Kidney epithelial cell (primary cell): ENCODE measurements at places on chromosomes 1 and 21.

- no peak for DNase-seq
These were observed 646.0 kb upstream of the TMPRSS15 start for GRCh38 chr21:19049567-19049966.

GRCh38 chr1:152906023-152906565 lies 2.3 kb upstream of the IVL start:
- peak; percentile 64 for DNase-seq

GRCh38 chr1:224116131-224116530 lies 2.2 kb downstream of the FBXO28 start:
- DNase-seq = peak; percentile 42

GRCh38 chr1:221574529-221574928 lies 167.4 kb downstream of the DUSP10 start:
- no peak for DNase-seq

- DNase-seq = no peak
These were observed 2.6 kb downstream of the HECTD3 start for GRCh38 chr1:45008516-45008915.

- no peak for DNase-seq
These were observed 6.7 kb downstream of the ZBTB7B start for GRCh38 chr1:155009221-155009711.

- no peak for DNase-seq
These were observed 2.4 kb upstream of the TMEM125 start for GRCh38 chr1:43267291-43267805.

- peak; percentile 65 for DNase-seq
These were observed 22.5 kb downstream of the CHD5 start for GRCh38 chr1:6157528-6158174.

DNA sequence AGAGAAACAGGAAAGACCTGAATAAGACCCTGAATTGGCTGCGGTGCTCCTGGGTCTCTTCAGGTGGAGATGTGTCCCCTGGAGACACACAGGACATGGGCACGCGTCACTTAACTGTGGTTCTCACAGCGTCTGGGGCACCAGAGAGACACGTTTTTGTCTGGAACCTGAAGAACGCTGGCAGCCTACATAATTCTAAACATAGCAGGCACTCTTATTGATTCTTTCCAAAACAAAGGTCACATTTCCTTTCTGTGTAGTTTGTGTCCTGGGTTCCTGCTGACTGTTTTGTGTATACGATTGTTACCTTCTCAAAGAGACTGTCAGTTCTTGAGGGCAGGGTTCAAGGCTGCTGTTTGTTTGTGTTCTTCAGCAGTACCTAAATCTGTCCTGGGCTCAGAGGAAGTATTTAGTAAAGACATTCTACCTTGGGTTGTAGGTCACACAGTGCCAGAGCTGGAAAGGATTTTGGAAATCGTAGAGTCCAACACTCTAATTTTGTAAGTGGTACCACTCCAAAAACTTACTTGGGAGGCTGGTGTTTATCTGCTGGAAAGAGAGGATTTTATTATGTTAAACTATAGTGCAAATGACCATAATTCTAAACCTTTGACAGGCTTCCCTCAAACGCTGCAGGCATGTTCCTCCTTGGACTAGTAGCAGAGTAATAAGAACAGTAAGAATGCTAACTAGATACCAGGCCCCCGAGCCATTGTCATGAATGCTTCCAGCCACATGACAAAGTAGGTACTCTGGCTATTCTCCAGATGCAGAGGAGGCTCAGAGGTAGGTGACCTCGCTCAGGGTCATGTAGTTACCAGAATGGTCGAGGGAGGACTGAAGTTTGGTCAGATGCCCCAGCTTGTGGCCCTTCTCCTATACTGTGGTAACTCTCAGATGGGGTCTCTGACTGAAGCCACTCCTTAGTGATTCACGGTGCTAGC lies 164.3 kb downstream of the DHRS3 start:
- DNase-seq = no peak

GRCh38 chr1:179143322-179143721 lies 61.5 kb downstream of the TOR3A start:
- DNase-seq = peak; percentile 86

GRCh38 chr1:199121047-199121446 lies 482.2 kb downstream of the PTPRC start:
- no peak for DNase-seq

DNA sequence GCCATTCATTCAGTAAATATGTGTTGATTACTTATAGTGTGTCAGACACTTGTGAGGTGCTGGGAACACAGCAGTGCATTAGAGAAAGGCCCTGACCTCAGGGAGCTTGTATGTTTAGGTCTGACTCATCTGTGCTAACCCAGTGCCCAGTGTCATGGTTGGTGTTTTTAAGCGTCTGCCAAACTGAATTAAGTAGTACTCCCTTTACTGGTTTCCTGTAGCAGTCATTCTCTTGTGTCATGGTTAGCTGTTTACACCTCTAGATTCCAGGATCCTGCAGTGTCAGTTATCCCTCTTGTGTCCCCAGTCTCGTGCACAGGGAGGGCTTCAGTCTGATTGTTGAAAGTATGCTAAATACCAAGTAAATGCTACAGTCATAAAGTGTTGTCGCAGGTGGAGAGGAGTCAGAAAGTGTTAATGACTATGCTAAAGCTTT lies 14.2 kb downstream of the UCK2 start:
- DNase-seq = no peak

GRCh38 chr21:46517361-46517760 lies 58.7 kb downstream of the DIP2A start:
- DNase-seq = no peak

- DNase-seq = peak; percentile 82
These were observed 14.9 kb downstream of the CDA start for GRCh38 chr1:20603504-20604464.

DNA sequence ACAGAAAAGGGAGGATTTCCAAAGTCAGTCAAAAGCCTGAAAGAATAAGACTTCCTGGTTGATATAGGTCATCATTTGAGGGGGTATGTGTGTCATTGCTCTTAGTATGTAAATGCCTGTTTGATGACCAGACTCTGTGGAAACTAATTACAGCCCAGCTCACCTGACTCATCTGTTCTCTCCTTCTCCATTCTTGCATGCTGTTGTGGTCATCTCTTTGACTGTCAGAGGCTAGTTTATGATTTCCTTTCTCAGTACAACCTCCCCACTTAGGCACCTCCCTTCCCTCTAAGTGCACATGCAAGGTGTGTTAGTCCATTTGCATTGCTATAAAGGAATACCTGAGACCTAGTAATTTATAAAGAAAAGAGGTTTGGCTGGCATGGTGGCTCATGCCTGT lies 2.4 kb upstream of the C1orf116 start:
- peak; percentile 95 for DNase-seq

DNA sequence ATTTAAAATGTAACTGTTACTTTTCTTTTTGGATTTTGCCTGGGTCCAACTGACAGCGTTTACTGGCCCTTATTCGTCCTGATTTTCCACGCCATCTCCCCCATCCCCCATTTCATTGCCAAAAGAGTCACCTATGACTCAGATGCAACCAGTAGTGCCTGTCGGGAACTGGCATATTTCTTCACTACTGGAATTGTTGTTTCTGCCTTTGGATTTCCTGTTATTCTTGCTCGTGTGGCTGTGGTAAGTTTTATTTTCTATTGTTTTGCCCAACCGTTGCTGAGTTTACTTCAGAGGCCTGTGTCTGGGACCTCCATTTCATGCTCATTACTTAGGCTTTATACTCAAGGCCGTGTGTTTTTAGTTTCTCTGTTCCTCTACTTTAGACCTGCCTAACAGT lies 9.3 kb downstream of the LEPR start:
- peak; percentile 87 for DNase-seq

DNA sequence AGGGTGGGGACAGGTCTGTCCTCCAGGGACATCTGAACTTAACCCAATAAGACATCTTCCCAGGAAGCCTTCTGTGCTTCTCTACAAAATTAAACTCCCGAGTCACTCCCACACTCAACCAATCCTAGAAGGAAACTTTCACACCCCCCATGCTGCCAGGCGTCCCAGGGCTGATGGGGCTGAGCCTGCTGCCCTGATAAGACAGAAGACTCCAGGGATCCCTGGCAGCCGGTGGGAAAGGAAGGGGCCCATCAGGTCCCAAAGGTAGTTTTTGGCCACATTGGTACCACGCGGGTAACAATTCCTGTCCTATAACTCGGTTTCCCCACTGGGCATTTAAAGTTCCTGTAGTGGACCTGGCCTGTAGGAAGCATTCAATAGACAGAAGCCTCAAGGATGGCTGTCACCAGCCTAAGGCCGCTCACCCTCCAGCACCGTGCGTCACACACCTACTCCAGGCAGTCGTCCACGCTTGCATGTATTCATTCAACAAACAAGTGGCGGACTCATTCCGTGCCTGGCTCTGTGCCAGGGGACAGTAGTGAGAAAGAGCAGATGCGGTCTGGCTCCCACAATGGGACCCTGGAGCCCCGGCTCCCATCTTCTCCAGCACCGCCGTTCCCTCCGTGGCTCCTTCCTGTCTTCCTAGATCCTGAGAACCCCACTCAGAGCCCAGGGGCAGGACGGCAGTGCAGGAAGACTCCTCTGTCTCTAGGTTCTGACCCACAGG lies 465.2 kb downstream of the NPHP4 start:
- no peak for DNase-seq

DNA sequence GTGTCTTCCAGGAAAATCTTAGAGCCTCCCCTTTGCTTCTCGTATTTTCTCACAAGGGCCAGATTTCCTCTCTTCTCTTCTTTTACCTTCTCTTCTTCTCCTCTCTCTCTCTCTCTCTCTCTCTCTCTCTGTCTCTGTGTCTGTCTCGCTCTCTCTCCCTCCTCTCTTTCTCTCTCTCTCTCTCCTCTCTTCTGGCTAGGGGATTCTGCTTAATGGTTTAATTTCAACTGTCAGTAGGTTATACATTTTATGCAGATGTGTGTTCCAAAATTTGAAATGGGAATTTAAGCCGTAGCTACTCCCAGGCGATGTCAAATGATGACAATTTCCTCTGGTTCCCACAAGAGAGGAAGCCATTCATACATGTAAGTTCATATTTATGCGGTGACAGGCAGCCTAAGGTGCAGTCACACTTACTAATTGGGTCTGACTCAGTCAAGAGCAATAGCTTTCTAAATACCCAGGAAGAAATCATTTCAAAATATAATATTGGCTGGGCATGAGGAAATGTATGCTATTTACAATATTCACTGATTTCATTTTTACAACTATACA lies 1.4 kb downstream of the DSCAM start:
- no peak for DNase-seq

GRCh38 chr1:33768106-33768505 lies 95.8 kb upstream of the HMGB4 start:
- no peak for DNase-seq

- DNase-seq = peak; percentile 91
These were observed 99.2 kb downstream of the CTH start for GRCh38 chr1:70509996-70510876.

GRCh38 chr21:41965461-41966013 lies 11.7 kb upstream of the C2CD2 start:
- no peak for DNase-seq

GRCh38 chr1:160651433-160652064 lies 4.7 kb upstream of the SLAMF1 start:
- no peak for DNase-seq

GRCh38 chr1:3003941-3004270 lies 17.4 kb upstream of the ACTRT2 start:
- no peak for DNase-seq

GRCh38 chr1:203065986-203066385 lies 19.8 kb downstream of the MYOG start:
- DNase-seq = no peak

GRCh38 chr1:220045356-220046051 lies 801 bp downstream of the EPRS1 start:
- DNase-seq = no peak
